ENCODE measurements at places on chromosomes 7 and 10.

DNA sequence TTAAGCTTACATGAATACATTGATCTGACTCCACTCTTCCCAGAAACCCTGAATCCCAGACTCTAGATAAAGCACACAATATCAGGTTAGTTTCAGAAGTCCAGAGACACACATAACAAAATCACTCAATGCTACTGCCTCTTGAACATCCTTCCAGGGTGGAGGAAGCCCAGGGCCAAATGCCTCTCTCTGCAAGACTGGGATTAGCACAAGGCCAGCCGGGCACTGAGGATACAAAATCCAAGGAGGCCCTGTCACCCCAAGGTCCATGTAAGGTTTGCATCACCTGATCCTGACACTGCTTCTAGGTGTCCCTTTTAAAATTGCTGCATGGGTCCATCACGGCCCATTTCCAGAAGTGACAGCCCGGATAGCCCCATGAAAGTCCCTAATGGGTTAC lies 2.6 kb upstream of the PLXNA4 start:
- DNase-seq, result no peak

DNA sequence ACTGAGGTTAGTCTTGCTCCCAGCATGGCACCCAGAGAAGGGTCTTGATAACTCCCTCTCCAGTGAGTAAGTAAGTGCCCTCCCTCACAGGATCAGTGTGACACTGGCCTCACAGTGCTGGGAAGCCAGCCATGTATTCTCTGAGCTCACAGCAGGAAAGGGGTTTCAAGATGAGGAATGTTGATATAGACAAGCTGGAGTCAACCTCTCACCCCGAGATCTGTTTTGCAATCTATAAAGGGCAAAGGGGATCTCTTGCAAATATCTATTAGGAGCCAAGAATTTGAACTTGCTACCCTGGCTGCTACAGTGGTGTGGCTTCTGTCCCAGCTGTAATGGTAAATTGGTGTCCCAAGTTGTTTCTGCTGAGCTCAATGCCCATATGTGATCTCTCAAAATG lies 70.2 kb upstream of the ADAM12 start:
- DNase-seq, result no peak

DNA sequence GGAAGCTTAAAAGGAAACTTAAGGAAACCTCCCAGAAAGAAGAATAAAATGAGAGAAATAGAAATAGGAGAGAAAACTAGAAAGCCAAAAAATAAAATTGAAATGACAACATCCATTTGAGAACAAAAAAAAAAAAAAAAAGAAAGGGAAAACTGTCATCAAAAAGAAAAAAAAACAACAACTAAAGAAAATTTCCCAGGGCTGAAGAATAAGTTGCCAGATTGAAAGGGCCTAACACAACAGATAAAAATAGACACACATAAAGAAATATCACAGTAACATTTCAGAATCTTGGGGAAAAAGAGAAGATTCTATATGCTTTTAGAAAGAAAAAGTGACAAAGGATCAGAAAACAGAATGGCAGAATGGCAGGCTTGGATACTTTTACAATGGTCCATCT lies 157.1 kb downstream of the JMJD1C start:
- DNase-seq, result no peak

- no peak for DNase-seq
These were observed 23.4 kb upstream of the MICU1 start for GRCh38 chr10:72649291-72649690.

DNA sequence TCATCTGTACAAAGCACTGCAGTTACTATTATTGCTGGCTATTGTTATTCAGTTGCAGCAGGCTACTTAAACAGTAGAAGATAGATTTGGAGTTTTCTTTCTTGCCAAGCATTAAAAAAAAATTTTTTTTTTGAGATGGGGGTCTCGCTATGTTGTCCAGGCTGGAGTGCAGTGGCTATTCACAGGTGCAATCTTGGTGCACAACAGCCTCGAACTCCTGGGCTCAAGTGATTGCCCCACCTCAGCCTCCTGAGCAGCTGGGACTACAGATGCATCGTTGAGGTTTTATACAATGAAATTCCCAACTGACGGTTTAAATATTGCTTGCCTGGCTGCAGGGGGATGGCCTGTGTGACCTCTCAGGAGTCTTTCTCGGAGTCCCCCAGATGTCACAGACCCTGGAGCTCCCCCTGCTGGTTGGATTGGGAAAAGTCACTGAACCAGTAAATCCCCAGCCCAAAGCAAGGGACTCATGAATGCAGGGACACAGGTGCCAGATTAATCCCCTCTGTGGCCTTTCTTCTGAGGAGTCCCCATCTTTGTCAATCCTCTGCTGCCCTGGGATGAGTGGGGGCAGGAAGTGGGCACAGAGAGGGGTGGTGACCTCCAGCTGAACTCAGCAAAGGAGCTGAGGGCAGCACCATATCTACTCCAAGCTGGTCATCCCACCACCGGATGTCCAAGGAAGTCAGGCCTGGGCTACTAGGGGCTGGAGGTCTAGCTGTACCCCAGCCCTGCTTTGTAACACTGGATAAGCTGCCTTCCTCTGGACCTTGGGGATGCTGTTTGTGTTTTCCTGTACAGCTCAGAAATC lies 149.6 kb downstream of the C10orf105 start:
- DNase-seq, result peak; percentile 71

- DNase-seq, result peak; percentile 85
These were observed 13.1 kb upstream of the CAMK2G start for GRCh38 chr10:73887294-73888039.

- DNase-seq, result no peak
These were observed 22.4 kb downstream of the RALA start for GRCh38 chr7:39645482-39646407.

- no peak for DNase-seq
These were observed 704.7 kb upstream of the MBL2 start for GRCh38 chr10:53477313-53477675.

DNA sequence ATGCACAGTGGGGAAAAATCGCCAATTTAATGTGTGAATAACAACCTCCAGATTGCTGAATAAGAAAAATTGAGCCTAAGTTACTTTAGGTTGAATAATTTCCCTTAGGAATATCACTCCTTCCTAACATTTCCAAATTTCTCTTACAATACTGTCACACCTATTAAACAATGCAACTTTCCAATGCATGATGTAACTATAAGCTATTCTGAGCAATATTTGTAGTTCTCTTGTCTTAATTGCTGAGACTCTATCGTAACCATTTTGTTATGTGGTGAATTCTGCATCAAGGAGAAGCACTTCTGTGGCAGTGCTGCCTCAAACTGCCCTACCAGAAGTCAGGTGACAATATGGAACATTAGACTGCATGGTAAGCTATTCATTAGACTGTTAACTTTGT lies 386.7 kb upstream of the LRRN3 start:
- DNase-seq, result no peak

DNA sequence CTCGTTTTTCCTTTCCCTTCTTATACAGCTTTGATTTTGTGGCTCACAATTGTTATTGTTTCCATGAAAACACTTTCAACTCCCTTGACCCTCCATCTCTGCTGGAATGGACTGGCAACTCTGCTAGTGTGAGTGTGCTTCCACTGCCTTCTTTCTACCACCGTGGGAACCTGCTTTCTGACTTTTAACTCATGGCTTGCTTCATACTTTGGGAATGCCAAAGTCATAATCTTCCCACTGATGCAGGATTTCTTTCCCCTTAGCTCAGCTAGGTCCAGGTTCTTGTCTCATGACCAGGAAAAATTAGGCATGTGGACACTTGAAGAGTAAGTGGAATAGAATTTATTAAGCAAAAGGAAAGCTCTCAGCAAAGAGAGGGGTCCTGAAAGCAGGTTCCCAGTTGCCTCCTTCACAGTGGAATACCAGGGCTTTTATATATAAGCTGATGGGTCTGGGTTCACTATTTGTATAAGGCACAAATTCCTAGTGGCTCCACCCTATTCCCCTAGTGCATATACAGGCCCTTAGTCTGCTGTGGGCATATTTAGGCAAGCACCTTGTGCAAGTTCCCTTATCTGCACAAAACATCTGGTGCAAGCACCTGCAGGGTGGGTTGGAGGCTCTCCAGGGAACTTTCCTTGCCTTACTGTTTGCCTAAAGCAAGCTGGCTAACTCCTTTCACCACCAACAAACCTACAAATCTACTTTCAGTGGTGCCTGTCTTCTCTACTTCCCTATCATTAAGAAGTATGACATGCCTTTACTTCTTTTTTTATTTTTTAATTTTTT lies 119.5 kb downstream of the CFAP58 start:
- DNase-seq, result peak; percentile 30

DNA sequence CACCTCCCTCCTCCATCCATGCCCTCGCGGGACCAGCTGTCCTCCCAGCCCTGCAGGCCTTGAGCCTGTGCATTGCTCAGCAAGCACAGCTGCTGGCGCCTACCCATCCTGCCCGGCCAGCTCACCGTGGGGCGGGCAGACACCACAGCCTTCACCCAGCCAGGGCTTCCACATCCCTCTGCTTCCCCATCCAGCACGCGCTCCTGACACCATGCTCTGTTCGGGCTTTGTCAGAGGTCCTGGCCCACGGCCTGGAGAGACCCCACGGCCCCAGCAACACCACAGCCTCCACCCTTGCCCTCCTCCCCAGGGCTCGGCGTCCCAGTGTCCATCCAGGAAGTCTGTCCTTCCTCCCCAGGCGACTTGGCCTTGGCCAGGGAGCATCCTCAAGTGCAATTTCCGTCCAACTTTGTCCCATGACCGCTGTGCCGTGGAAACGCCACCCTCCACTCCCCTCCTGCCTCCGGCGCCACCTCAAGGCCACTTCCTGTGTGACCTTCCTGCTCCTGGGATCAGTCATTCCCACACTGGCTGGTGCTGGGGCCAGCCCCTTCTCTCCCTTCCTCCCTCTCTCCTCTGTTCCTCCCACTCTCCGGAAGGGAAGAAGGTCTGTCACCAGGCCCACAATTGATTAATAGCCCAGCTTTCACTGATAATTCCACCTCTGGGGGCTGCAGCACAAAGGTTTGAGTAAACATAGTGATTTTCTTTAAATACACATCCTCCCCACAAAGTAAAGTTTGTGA lies 71.5 kb upstream of the SMNDC1 start:
- DNase-seq, result no peak

DNA sequence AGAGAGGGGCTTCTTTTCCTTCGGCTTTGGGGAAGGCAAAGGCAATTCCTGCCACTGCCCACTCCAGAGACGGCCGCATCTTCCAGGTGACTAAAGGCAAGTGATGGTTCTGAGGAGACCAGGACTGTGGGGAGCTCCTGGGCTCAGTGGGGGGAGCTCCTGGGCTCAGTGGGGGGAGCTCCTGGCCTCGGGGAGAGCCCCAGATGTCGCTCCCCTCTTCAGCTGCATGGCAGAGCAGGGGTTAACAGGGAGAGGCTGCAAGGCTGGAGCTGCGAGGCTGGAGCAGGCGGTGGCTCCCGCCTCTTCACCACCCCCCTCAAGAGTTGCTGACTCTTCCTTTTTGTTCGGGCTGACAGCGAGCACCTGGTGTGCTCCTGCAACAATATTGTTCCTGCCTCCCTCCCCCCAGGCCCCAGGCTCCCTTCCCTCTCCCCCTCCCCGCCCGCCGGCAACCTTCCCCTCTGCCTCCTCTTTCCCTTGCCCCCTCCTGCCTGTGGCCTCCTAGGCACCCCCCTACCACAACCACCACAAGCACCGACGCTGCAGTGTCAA lies 56.3 kb upstream of the LBX1 start:
- no peak for DNase-seq

- DNase-seq, result peak; percentile 84
These were observed 695 bp downstream of the PRKAG2 start for GRCh38 chr7:151875942-151876898.
